ENCODE measurements at places on chromosomes 2 and 18.

DNA sequence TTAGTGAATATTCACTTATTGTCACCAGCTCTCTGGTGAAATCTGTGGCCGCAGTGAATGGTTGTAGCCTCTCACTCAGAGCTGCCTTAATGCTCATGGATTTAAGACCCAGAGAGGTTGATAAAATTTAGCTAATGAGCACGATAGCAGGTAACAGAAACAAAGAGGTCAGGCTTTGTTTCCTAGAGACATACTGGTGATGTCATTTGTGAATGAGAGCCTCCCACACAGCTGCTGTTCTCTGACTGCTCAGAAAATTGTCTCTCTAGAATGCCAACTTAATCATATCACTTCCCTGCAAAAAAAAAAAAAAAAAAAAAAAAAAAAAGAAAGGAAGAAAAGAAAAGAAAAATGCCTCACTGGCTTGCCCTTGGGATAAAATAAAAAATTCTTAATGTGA lies 411.7 kb upstream of the MYT1L start:
- no peak for DNase-seq

GRCh38 chr2:230473378-230473777 lies 57.4 kb downstream of the SP100 start:
- DNase-seq, result peak; percentile 26

DNA sequence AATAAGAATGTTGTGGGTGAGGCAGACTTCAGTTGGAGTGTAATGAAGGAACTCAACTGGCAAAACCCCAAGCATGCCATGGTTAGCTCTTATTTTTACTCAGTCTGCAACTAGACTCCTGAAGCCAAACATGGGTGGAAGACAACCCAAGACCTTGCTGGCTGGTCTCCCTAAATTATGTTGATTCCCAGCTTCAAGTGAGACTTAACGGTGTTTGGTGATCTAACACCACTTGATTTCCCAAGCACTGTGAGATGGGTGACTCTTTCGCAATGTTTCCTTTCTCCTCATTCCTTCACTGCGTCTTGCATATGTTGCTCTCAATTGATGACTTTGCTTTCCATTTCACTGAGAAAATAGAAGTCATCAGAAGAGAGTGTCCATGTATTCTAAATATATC lies 693.1 kb downstream of the DCC start:
- no peak for DNase-seq

DNA sequence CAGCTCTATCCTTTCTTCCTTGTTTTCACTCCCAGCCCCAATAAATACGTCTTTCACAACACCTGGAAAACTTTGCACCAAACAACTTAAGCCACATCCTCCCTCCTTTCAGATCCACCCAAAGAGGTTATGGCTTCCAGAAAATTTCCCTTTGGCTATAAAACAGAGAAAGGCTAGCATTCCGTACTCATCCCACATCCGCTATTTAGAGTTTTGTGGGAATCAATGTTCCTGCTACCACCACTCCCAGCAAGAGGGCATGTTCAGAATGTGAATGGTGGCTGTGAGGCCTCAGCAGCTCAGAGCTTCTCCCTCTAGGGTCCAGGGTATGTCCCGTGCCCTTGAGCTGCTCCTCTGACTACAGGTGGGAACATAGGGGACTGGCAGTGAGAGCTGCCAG lies 214.6 kb downstream of the NCK2 start:
- DNase-seq, result no peak

DNA sequence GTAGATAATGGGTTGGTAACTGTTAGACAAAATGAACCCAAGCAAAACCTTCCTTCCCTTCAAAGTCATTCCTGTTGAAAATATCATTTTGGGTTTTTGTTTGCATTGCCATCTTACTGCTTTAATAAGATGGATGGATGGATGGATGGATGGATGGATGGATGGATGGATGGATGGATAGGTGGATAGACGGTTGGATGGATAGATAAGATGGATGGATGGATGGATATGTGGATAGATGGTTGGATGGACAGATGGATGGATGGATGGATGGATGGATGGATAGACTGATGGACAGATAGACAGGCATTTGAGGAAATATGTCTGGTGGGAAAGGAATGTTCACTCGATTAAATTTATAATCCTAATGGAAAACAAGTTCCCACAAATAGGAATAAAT lies 133.2 kb downstream of the COL4A4 start:
- DNase-seq, result no peak

- DNase-seq, result no peak
Measured at GRCh38 chr2:223470602-223471001, 131.6 kb downstream of the SCG2 start.

DNA sequence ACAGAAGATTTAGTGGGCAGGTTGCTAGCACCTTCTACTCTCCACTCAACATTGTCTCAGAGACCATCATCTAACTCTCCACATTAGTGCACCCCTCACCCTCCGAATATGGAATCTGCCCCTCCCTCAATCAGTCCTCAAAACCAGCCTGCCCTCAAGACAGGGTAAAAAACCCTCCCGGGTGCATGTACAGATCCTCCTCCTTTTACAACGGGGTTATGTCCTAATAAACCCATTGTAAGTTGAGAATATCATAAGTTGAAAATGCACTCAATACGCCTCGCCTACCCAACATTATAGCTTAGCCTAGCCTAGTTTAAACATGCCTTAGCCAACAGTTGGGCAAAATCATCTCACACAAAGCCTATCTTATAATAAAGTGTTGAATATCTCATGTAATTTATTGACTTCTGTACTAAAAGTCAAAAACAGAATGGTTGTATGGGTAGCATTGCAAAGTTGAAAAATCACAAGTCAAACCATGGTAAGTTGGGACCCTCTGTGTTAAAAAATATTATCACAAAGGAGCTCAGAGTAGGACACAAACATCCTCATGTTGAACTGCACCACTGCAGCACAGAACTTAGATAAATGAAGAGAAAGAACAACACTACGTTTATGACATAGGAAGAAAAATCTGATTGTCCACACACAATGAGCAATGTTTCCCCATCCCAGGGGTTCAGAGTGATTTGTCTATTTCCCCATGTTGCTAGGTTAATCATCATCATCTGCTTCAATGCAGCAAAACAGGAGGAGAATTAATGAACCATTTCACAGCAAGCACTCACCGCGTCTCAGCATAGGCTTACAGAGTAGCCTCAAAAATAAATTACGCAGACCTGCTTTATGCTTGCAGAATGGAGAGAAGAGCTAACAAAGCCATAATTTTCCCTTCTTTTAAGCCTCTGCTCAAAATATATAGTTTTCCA lies 184.1 kb upstream of the ARL4C start:
- DNase-seq, result no peak

GRCh38 chr2:200089756-200090109 lies 134.4 kb downstream of the MAIP1 start:
- DNase-seq, result no peak

DNA sequence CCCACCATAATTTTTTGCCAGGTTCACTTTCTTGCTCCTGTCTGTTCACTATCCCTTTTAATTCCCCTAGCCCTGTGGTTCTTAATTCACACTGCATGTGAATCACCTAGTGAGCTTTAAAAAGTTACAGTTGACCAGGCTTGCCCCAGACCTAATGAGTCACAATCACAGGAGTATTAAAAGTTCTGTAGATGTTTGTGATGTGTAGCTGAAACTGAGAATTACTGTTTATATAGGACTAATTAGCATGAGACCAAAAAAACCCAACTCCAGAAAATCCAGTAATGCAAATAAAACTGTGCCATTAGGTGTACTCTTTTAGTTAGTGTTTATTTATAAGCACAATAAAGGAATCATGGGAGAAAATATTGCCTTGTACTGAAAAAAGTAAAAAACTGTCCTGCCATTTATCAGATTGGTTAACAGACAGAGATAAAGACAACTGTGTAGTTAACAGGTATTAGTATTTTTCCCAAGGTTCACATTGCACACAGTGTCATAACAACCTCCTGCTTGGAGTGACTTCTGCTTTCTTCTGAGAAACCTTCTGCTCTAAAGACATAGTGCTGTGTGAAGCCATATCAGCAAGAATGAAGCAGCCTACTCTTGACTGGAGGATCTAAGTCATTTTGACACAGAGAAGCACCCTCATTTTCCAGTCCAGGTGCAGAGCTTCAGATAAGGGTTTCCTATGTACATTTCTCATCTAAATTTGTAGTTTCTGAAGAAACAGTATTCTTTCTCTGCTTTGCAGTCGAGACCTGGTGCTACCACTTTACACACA lies 39.0 kb downstream of the VAPA start:
- DNase-seq, result no peak

GRCh38 chr2:113851640-113852039 lies 38.2 kb upstream of the ACTR3 start:
- no peak for DNase-seq

GRCh38 chr2:159542101-159542500 lies 74.2 kb downstream of the BAZ2B start:
- DNase-seq, result no peak

DNA sequence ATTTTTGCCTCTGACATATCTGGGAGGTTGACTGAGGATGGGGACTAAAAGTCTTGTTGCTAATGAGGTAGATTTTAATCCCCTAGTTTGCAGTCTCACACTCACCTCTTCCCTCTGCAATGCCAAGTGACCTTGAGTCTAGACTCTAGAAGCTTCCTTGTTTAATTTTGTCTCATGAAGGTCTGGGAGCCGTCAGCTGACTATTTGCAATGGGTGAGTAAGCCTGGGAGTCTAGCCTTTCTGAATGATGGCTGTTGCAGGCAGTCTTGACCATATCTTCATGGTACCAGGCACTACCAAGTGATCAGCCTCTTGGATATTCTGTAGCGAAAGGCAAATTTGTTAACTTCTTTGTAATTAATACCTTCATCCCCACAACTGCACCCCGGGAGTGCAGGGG lies 61.2 kb downstream of the ARHGAP15 start:
- DNase-seq, result no peak

GRCh38 chr18:70494524-70494923 lies 205.7 kb downstream of the SOCS6 start:
- no peak for DNase-seq

DNA sequence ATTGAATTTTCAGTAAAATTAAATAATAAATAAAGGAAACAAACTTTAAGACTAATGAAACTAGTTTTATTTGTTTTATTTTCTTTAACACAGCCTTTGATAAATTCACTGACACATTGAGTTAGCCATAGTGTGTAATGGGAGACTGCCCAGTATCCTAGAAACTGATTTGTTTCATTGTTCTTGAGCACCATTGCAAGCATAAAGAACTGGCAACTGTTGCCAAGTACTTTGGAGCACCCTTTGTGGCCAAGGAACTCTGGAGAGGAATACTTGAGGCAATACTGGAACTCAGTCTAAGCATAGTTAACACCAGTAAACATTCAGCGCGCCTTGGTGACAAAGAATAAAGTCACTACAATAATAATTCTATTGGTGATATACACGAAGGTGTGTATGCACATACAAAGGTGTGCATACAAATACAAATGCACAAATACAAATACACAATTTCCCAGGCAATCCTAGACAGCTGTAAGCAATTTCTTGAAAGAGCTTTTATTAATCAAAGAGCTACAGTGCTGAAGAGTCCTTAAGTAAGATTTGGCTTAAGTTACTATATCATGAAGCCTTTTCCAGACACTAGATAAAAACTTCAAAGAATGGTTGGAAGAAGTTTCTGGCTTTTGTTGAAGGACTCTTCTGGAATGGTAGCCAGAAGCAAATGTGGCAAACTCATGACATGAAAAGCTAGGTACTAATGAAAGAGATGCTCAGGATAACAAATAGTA lies 1371.2 kb downstream of the LRP1B start:
- no peak for DNase-seq

DNA sequence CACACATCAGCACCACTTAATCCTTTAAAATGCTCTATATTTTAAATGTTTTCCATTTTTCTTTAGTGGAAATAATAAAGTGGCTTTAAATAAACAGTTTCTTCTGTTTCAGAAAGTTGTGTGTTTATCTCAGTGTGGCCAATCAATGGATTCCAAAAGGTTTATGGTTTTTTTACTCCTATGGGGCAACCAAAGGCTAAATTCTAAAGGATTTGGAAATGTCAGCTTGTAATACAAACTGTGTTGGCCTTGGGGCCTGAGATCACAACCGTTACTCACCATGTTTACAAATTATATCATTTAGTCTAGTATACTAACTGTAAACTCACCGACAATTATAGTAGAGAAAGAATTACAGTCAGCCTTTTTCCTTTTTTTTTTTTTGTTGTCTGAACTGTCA lies 827.2 kb downstream of the EPHA4 start:
- no peak for DNase-seq

DNA sequence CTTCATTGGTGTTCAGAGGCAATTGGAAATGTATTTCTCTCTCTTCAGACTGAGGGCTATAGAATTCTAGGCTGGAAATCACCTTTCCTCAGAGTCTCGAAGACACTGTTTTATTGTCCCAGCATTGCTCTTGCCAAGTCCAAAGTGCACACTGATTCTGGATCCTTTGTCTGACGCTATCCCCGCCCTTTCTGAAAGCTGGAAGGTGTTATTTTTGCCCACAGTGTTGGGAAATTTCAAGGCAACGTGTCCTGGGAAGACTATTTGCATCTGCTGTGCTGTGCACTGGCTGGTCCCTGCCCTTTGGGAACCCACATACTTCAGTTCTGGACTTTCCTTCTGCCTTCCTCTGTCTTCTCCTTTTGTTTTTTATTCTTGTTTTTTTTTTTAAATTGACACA lies 190.8 kb downstream of the SH3BP4 start:
- DNase-seq, result no peak

- no peak for DNase-seq
Measured at GRCh38 chr2:152200101-152200500, 24.5 kb upstream of the STAM2 start.

All from CD4-positive, alpha-beta T cell treated with Interleukin-2 at 100 ng/mL for 4 hours (primary cell).